ENCODE measurements at places on chromosomes 16 and 17.

DNA sequence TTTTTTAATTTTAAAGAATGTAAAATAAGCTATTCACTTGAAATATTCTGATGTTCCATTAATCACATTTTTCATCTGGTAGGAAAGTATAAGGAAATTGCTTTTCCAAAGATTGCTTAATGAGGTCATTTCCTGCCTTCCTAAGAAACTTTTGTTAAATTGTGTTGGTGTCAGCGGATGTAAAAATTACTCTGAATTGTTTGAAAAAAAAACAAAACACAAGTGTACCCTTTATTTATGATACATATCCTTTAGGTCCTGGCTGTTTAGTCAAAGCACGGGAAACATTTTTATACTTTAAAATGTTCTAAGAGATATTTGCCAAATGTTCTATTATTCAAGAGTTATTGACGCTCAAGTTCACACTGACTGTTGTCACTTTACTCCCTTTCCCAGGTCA, 1357.4 kb upstream of the GOT2 start:
- DNase-seq, result no peak

- DNase-seq, result no peak
Observed at GRCh38 chr16:67146523-67147357, 4.1 kb downstream of the B3GNT9 start.

GRCh38 chr17:65901394-65901793, 290.5 kb downstream of the CEP112 start:
- no peak for DNase-seq

DNA sequence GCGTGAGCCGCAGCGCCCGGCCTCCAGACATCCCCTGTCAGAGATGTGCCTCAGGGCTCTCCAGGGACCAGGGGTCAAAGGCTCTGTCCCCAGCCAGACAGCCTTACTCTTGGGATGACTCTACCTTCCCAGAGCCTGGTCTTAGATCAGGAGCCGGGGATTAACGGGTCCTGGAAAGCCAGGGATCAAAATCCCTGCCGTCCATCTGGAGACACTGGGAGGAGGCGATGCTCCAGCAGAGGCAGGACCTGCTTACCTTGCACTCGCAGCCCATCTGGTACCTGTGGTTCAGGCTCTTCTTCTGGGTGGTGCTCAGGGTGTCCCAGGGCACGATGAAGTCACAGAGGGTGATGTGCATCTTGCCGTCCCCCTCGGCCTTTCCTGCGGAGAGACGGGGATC, 16.7 kb upstream of the USP36 start:
- no peak for DNase-seq

DNA sequence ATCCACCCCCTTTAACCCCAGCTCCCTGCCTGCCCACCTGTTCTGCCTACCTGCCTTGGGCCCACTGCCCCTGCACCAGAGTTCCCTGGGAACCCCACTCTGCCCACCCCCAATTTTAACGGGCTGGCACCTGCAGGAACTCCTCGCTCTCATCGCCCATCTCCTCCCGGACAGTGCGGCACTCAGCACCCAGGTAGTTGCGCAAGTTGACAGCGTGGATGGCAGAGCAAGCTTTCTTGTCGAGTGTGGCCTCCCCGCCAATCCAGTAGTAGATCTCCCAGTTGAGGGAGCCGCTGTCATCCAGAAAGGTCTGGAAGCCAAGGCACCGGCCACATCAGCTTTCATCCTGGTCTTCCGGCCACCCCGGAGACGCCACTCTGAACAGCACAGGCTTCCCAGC, 7.8 kb downstream of the FLII start:
- DNase-seq, result no peak

DNA sequence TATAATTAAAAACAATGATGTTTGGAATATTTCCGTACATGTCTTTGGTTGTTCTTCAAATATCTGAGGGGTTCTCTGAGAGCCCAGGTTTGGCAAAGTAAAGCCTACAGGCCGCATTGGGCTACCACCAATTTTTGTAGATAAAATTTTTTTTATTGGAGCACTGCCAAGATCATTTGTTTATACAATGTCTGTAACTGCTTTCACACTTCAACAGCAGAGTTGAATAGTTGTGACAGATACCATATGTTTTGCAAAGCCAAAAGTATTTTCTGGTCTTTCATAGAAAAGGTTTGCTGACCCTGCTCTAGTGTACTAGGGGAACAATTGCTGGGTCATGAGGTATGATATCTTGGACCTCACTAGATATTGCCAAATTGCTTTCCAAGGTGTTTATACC, 10.5 kb downstream of the PPM1D start:
- no peak for DNase-seq

- DNase-seq, result no peak
Observed at GRCh38 chr17:51014129-51014528, 106.5 kb downstream of the SPAG9 start.

- no peak for DNase-seq
Observed at GRCh38 chr16:75236232-75236631, 15.2 kb downstream of the BCAR1 start.

GRCh38 chr17:850851-851763, 69.0 kb downstream of the MRM3 start:
- peak; percentile 71 for DNase-seq

GRCh38 chr16:27253526-27253930, 15.0 kb downstream of the NSMCE1 start:
- peak; percentile 90 for DNase-seq

DNA sequence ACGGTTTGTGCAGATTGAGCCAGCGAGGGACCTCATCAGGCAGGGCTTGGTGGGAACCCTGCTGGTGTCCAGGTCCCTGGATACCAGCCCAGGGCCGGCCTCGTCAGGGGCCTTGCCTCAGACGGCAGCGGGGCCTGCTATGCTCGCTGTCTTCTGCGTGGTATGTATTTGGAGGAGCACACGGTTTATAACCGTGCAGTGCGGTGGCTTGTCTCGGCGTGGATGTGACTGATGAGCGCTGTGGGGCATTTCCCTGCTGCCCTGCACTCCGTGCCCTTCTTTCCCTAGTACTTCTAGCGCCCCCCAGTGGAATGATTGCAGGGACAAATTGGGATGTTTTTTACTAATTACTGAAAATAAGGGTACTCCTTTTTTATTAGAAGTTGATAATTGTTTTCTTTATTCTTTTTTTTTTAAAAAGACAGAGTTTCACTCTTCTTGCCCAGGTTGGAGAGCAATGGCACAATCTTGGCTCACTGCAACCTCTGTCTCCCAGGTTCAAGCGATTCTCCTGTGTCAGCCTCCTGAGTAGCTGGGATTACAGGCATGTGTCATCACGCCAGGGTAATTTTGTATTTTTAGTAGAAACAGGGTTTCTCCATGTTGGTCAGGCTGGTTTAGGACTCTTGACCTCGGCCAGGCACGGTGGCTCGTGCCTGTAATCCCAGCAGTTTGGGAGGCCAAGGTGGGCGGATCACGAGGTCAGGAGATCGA, 15.3 kb downstream of the TBCD start:
- DNase-seq, result peak; percentile 55

- no peak for DNase-seq
Observed at GRCh38 chr17:17315142-17315821, 12.1 kb downstream of the NT5M start.

DNA sequence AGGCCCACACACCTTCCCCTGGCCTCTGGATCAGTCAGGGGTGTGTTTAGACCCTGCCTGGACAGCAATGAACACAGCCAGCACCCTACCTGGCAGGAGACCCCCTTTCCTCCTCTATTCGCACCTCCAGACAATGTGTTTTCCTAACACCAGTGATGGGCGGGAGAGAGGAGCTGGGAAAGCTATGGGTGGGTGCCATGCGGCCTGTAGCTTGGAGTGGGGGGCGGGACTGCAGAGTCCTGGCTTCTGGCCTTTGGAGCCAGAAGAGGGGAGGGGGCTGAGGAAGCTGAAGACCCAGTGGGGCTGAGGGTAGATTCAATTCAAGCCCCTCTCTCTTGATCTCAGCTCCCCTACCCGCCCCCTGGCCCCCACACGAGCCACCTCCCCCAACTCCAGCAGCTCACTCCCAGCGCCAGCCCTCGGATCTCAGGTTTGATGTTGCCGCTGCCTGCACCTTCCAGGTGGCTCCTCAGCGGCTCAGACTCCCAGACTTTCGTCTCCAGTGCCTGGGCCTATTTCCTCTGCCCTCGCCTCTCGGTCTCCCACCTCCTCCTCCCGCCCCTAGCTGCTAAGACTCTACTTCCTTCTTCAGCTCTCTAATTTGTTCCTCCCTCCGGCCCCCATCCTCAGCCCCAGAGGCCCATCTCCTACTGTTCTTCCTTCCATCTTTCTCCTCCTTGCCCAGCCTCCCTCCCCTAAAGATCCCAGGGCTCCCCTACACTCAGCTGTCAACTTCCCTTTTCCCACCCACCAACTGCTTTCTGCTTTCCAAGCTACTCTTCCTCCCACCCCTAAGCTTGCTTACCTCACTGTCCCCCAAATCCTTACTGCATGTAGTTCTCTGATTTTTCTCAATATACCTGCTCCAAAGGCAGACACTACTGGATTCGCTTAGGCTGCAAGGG, 6.8 kb upstream of the SP6 start:
- DNase-seq, result no peak

DNA sequence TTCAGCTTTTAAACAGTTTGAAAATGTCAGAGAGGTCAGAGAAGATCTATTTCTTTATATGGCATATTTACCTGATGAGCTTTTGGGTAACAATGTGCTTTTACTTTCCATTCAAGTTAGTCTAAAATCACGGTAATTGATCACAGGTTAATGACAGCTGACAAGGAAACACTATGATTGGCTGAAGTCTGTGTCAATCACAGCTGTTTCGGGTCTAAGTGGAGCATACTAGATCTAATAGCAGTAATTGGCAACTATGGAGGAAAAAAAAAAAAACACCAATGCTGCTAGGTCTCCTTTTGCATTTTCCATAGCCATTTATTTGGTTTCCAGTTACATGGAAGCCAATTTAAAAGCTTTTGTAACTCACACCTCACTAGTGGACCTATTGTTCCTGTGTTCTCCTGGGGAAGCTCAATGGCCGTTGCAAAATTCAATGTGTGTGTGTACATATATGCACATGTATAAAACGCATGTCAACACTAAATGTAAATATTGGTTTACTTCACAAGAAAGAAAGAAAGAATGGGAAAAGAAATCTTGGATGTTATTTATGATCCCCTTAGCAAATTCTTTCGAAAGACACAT, 568.3 kb upstream of the ZFHX3 start:
- DNase-seq, result no peak

GRCh38 chr16:30351586-30352419, 3.3 kb downstream of the CD2BP2 start:
- peak; percentile 97 for DNase-seq

- DNase-seq, result peak; percentile 31
Observed at GRCh38 chr17:13044572-13045065, 26.8 kb upstream of the ELAC2 start.

DNA sequence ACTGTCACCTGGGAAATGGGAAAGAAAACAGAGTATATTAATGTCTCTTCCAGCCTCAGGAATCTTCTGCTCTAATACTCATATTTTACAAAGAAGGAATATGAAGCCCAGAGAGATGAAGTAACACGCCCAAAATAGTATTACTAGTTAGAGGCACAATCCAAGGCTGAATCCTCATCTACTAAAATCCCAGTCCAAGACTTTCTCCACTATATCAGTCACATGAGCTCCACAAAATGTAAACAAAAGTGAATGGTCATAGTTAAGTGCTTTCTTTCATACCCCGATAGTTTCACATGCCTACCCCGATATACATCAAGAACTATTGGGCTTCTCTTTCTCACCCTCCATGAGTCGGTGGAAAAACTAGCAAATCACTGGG, 965 bp downstream of the INTS2 start:
- peak; percentile 39 for DNase-seq

DNA sequence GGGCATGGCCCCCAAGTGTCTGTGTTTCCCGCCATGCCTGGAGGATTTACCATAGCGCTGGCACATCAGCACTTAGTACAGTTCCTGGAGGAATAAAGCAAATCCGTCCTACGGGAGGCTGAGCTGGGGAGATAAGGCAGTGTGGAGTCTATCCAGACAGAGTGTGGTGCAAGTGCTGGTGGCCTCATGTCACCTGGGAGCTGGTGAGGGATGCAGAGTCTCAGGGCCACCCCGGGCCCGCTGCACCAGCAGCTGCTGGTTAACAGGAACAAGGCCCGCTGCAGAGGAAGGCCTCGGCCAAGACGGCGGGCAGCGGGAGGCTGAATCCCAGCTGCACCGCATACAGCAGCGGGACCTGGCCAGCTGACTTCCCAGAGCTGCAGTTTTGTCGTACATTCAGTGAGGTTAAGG, 57.3 kb upstream of the CDC42EP4 start:
- DNase-seq, result no peak

DNA sequence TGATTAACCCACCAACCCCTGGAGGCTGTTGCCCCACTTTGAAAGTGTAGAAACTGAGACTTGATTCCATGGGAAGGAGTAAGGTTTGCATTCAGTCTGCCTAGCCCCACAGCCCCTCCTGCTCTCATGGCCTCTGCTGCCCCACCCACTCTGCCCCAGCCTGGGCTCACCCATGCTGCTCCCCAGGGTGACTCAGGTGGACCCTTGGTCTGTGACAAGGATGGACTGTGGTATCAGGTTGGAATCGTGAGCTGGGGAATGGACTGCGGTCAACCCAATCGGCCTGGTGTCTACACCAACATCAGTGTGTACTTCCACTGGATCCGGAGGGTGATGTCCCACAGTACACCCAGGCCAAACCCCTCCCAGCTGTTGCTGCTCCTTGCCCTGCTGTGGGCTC, 6.5 kb downstream of the PRSS41 start:
- no peak for DNase-seq

- no peak for DNase-seq
Observed at GRCh38 chr16:83967091-83967490, 953 bp upstream of the NECAB2 start.

GRCh38 chr17:39212195-39212810, 12.2 kb downstream of the RPL19 start:
- DNase-seq, result no peak

DNA sequence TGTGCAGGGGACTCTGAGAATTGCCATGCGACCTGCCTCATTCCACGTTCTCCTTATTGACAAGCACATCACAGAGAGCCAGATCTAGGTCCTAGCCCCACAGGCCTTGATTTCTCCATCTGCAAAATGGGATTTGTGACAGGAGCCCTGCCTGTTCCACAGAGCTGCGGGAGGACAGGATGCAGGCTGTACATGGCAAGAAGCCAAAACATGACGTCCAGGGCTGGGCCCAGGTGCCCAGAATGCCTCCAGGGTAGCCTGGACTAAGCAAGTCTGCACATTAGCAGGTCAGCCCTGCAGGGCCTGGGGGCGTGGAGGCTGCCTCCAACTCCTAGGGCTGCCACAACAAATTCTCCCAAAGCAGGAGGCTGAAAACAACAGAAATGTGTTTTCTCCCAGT, 235.7 kb upstream of the SDK2 start:
- DNase-seq, result no peak

DNA sequence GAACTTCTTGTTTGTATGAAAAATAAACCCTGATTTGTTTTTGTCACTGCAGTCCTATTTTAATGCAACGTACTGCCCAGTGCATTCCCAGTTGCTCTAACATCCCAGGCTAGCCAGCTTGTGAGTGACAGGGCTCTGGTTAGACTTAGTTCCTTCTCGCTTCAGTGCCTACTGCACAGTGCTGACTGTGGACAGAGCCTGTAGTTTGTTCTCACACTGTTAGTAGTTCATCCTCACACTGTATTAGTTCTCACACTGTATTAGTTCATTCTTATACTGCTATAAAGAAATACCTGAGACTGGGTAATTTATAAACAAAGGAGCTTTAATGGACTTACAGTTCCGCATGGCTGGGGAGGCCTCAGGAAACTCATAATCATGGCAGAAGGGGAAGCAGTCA, 116.6 kb upstream of the SALL1 start:
- DNase-seq, result no peak

GRCh38 chr16:73016488-73016830, 31.5 kb downstream of the ZFHX3 start:
- no peak for DNase-seq

- DNase-seq, result peak; percentile 69
Observed at GRCh38 chr17:82228842-82229697, at the start of gene SLC16A3. TSS of gene SLC16A3 (plus strand) at chr17:82229042. CDS start at chr17:82236009, 6,967 bp downstream.

GRCh38 chr16:85994492-85995490, 95.8 kb downstream of the IRF8 start:
- peak; percentile 3 for DNase-seq

Measured in fibroblast of mammary gland (primary cell).